GM23338 (cell line): ENCODE measurements at places on chromosomes 6 and 20. TPM values are rescaled to one million over a fixed set of nuclear protein-coding genes. Genes with fewer than 3 reads are reported as not detected.

Gene C20orf204
- 0.73 and 0.85 TPM in 2 replicates for total RNA-seq

Gene CST2
- total RNA-seq, result not detected in 2 replicates

Gene MEP1A
- not detected in 2 replicates for total RNA-seq

Gene GPR63
- 19.3 and 19.6 TPM in 2 replicates for total RNA-seq

GRCh38 chr20:51528263-51529027 is 14.1 kb downstream of the NFATC2 start:
- no peak overlapping the region; the same call in 1 of the 2 replicates for H3K27ac ChIP-seq
- DNase-seq, result no peak
- no peaks in the 10 kb centered on the region for H3K4me1 ChIP-seq
- no peaks in the 10 kb centered on the region for H3K36me3 ChIP-seq

GRCh38 chr20:50580016-50580747 is 70.0 kb downstream of the PTPN1 start:
- peak; percentile 81 for DNase-seq
- H3K4me3 ChIP-seq, result no peak overlapping the region
- no peaks in the 10 kb centered on the region for H3K27me3 ChIP-seq
- no peaks in the 10 kb centered on the region for H3K4me1 ChIP-seq

DNA sequence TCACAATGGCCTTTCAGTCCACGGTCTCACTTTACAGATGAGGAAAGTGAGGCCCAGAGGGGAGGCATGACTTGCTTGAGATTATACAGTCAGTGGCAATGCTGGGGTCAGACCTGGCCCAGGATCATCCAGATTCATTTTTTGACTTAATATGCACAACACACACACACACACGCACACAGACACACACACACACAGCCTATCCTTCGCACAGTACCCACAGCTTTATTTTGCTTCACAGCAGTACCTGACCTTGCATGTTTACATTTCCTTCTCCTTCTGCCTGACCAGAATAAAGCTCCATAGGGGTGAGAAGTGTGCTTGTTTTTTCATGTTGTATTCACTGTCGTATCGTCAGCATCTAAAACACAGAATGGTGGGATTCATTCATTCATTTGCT is 79.8 kb downstream of the VEGFA start:
- no peaks in the 10 kb centered on the region for H3K36me3 ChIP-seq
- H3K27me3 ChIP-seq, result no peaks in the 10 kb centered on the region
- no peak for DNase-seq
- H3K4me1 ChIP-seq, result no peaks in the 10 kb centered on the region
- H3K27ac ChIP-seq, result no peak overlapping the region

GRCh38 chr20:58431134-58431533 is 42.1 kb downstream of the VAPB start:
- H3K27me3 ChIP-seq, result no peaks in the 10 kb centered on the region
- no peak overlapping the region for H3K27ac ChIP-seq
- peaks cover 15% of the 10 kb centered on the region; the same call in 1 of the 2 replicates for H3K4me1 ChIP-seq
- H3K4me3 ChIP-seq, result no peak overlapping the region
- peaks cover 1% of the 10 kb centered on the region; the same call in 1 of the 2 replicates for H3K36me3 ChIP-seq

DNA sequence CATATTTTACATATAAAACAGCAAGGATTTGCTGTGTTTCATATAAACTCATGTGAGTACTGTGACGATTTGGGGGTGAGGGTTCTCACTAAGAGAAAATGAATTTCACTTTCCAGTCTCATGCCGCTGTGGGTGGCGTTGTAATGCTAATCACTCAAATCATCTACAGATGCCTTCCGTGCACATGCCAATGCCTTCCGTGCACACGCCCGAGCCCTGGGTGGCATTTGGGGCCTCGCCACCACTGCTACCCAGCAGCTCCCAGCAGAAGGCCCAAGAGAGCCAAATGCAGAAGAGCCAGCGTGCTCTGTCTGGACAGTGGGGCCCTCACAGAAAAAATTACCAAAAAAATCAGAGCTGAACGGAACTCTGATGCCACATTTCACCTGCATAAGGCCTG is 53.7 kb downstream of the WDR27 start:
- no peak overlapping the region for H3K4me3 ChIP-seq
- no peaks in the 10 kb centered on the region for H3K36me3 ChIP-seq
- no peak for DNase-seq
- H3K27ac ChIP-seq, result no peak overlapping the region

DNA sequence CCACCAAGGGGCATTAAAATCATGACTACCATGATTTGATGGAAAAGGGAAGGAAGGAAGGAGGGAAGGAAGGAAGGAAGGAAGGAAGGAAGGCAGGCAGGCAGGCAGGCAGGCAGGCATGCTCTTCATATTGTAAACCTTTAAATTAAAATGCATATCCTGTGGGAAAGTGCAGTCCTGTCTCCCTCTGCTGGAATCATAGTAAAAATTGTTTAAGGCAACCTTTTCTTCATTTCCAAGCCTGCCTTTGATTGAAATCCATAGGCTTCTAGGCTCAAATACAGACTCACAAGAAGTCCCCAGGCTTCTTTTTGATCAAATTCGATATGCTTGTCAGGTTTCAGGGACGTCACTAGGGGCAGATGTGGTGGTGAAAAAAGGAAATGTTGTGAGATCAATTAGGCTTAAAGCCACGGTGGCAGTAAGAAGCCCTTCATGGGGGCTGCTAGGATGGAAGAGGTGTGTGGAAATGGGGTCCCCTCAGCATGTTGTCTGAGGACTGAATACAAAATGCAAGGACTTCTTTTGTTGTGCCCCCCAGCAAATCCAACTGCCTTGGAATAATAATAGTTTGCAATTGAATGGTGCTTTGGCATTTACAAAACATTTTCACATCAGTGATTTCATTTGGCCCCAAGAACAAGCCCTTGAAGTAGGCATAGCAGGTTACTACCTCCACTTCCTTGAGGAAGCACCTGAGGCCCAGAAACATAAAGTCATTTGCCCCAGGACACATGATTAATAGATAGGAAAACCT is 25.6 kb upstream of the GABRR1 start:
- peaks cover 21% of the 10 kb centered on the region for H3K4me1 ChIP-seq
- no peak overlapping the region for H3K27ac ChIP-seq
- peak; percentile 57 for DNase-seq
